Stimulated activated effector memory CD8-positive, alpha-beta T cell treated with anti-CD3 and anti-CD28 coated beads, Interleukin-12 subunit alpha, Interleukin-12 subunit beta, amount 100 ng/mL, for 72 hours (primary cell): ENCODE measurements at places on chromosomes 13 and 19.

DNA sequence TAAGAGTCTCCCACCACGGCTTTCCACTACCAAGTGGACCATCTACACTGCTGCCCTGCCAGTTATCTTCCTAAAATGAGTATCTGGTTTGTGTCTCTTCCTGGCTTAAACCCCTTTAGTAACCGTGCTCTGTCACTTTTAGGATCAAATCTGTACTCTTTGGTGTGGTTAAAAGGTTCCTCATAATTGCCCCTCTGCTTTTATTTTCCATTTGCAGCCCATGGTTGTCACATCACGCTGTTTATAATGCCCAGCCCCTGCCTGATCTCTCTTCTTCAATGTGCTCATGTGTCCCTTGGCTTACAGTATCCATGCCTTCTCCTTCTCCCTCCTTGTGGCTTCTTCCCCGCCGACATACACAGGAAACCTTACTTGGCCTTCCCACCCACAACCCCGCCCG, 100.1 kb downstream of the DGKH start:
- no peak for DNase-seq

- DNase-seq, result no peak
These were observed 213.7 kb downstream of the SLITRK5 start for GRCh38 chr13:87884884-87885283.

- no peak for DNase-seq
These were observed 10.5 kb upstream of the GPC6 start for GRCh38 chr13:93216122-93216521.

- no peak for DNase-seq
These were observed 325.4 kb downstream of the DLEU7 start for GRCh38 chr13:50518131-50518530.
